Thymus (tissue), 14 donors: ENCODE measurements at places on chromosomes 11 and 22. TPM values are rescaled to one million over a fixed set of nuclear protein-coding genes. Genes with fewer than 3 reads are reported as not detected.

Gene IL17REL
- 2.4 TPM for polyA plus RNA-seq

DNA sequence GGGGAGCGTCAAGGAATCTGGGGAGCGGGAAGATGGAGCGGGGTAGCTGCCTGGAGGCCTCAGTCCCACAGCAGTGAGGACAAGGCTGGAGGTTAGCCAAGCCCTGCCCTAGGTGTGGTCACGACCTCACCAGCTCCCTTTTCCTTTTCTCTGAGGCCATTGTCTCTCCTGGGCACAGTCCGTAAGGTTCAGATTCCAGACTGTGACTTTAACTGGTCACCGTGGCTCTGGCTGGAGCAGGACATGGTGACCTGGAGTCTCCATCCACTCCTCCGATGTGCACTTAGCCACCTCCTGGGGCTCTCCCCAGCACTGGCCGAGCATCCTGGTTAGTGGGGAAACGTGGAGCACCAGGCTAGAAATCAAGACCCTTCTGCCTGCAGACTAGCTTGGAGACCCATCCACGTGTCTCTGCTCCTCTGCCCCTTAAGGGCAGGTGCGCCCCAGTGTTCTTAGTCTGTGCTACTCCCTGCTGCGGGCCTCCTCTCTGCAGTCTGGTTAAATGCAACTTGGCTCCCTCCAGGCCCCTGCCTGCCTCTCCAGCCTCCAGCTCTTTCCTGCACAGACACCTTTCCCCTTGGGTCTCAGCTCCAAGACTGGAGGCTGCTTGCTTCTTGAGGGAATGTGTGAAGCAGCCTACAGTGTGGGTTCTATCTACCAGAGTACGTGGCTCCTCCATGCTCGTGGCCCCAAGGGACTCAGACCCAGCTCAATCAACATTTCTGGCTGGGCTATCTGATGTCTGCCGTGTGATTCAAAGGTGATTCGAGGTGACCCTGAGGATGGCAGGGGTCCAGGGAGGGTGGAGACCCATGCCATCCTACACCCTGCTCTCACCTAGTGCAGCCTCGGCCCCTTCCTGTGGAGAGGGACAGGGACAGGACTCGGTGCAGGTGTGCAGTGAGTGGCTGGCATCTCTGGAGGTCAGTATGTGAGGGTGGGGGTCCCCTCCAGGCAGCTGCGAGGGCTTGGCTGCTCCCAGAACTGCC, 5.2 kb downstream of the SLC25A1 start:
- no peak for DNase-seq
- peaks cover 3% of the 10 kb centered on the region for H3K36me3 ChIP-seq
- H3K4me1 ChIP-seq: peaks cover 29% of the 10 kb centered on the region
- H3K27me3 ChIP-seq: peaks cover 26% of the 10 kb centered on the region

GRCh38 chr11:2215561-2216399, 44.2 kb upstream of the TH start:
- DNase-seq: no peak
- H3K27ac ChIP-seq: no peak overlapping the region
- H3K27me3 ChIP-seq: peaks cover 2% of the 10 kb centered on the region
- H3K36me3 ChIP-seq: no peaks in the 10 kb centered on the region

Gene RGL4
- polyA plus RNA-seq: 7.8 TPM

GRCh38 chr22:46726986-46727317, 11.1 kb downstream of the CERK start:
- no peaks in the 10 kb centered on the region for H3K27me3 ChIP-seq
- peaks cover 70% of the 10 kb centered on the region for H3K36me3 ChIP-seq
- no peak overlapping the region for H3K4me3 ChIP-seq
- no peak for DNase-seq

GRCh38 chr22:21079493-21079892, 33.7 kb downstream of the LRRC74B start:
- H3K27ac ChIP-seq: no peak overlapping the region
- H3K36me3 ChIP-seq: no peaks in the 10 kb centered on the region
- no peaks in the 10 kb centered on the region for H3K27me3 ChIP-seq

Gene DTX4
- 2.0 TPM for polyA plus RNA-seq

Gene RIMBP3B
- polyA plus RNA-seq: 0.68 TPM

Gene PIWIL4
- 10.9 TPM for polyA plus RNA-seq

GRCh38 chr11:112292785-112293407, 32.2 kb upstream of the PLET1 start:
- no peak overlapping the region for H3K27ac ChIP-seq
- no peak overlapping the region for H3K4me3 ChIP-seq
- H3K36me3 ChIP-seq: no peaks in the 10 kb centered on the region
- no peak for DNase-seq
- H3K4me1 ChIP-seq: peaks cover 22% of the 10 kb centered on the region

DNA sequence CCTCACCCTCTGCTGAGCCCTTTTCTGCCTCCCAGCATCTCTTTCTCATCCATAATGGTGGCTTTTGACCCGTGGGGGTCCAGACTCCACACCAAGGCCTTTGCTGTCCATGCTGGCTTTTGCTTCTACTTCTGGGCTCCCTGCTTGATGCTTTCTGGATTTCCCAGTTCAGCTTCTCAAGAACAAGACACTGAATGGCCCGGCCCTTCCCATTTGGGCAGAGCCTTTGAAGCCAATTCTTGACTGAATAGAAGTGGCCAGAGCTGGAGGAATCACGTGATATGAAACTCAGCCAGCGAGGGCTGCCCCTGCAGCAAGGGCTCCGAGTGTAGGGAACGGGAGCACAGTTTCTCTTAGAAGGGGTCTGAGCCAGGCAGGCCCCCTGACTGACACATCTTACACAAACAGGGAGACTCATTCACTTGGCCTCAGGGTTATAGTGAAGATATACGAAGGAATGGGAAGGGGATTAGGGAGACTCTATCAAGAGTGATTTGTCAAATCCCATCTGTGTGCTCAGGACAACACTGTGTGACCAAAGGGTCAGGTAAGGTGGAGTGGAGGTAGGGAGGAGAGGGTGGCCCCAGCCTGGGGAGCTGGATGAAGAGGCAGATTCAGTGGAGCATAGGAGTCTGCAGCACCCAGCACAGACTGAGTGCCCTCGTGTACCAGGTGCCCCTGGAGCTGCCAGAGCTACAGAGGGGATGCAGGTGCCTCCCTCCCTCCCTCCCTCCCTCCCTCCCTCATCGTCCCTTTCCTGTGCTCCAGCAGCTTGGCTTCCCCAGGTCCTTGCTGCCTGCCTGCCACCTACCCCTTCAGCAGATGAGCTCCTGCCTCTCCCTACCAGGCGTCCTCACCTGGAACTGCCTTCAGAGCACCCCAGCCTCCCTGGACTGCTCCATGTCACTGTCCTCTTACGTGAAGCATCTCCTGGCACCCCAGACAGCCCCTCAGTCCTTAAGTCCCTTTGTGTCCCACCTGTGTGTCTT, 106.0 kb downstream of the TRIM29 start:
- H3K27me3 ChIP-seq: no peaks in the 10 kb centered on the region
- no peak overlapping the region for H3K4me3 ChIP-seq
- no peaks in the 10 kb centered on the region for H3K4me1 ChIP-seq
- DNase-seq: no peak

Gene CAPN5
- polyA plus RNA-seq: 3.0 TPM

Gene OR4A16
- polyA plus RNA-seq: 0.07 TPM

Gene MS4A1
- polyA plus RNA-seq: 98.4 TPM

Gene LIF
- 0.21 TPM for polyA plus RNA-seq

Gene KCTD14
- 2.0 TPM for polyA plus RNA-seq

Gene PPARA
- polyA plus RNA-seq: 4.5 TPM

DNA sequence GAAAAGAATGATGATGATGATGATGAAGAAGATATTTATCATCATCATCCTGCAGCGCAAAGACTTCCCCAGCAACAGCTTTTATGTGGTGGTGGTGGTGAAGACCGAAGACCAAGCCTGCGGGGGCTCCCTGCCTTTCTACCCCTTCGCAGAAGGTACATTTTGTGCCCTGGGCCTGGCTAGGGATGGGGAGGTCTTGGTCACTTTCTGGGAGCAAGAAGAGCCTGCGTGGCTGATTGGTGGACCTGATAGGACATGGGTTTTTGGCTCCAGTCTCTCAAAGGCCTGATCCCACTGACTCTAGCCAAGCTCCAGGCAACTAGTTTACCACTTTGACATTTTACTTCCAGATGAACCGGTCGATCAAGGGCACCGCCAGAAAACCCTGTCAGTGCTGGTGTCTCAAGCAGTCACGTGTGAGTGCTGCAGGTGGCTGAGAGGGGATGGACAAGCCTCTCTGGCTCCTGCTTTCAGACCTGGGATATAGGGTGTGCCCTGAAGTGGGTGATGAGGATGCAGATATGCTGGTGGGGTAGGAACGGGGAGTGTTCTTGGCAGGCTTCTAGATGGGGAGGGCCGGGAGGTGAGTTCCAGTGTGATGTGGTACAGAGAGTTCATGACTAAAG, 5.3 kb downstream of the SIDT2 start:
- H3K4me3 ChIP-seq: no peak overlapping the region
- DNase-seq: no peak
- H3K27ac ChIP-seq: no peak overlapping the region
- H3K27me3 ChIP-seq: no peaks in the 10 kb centered on the region
- H3K4me1 ChIP-seq: peaks cover 19% of the 10 kb centered on the region

GRCh38 chr11:32109138-32109537, 18.3 kb downstream of the RCN1 start:
- no peak for DNase-seq
- no peak overlapping the region for H3K4me3 ChIP-seq
- no peak overlapping the region for H3K27ac ChIP-seq
- no peaks in the 10 kb centered on the region for H3K27me3 ChIP-seq
- no peaks in the 10 kb centered on the region for H3K36me3 ChIP-seq
- no peaks in the 10 kb centered on the region for H3K4me1 ChIP-seq

Gene C1QTNF4
- polyA plus RNA-seq: 2.6 TPM

Gene PHLDA2
- 2.8 TPM for polyA plus RNA-seq

Gene GGTLC2
- 0.07 TPM for polyA plus RNA-seq

- no peak overlapping the region for H3K4me3 ChIP-seq
- H3K27ac ChIP-seq: no peak overlapping the region
- no peak for DNase-seq
- H3K4me1 ChIP-seq: peaks cover 38% of the 10 kb centered on the region
- peaks cover 2% of the 10 kb centered on the region for H3K36me3 ChIP-seq
Measured at GRCh38 chr11:33698921-33699320, 1.7 kb downstream of the C11orf91 start.

GRCh38 chr11:103623933-103624332, 412.5 kb upstream of the DDI1 start:
- DNase-seq: no peak
- H3K36me3 ChIP-seq: no peaks in the 10 kb centered on the region
- H3K4me3 ChIP-seq: no peak overlapping the region

- H3K27me3 ChIP-seq: no peaks in the 10 kb centered on the region
- no peak overlapping the region for H3K4me3 ChIP-seq
- DNase-seq: no peak
- H3K27ac ChIP-seq: no peak overlapping the region
- no peaks in the 10 kb centered on the region for H3K4me1 ChIP-seq
Measured at GRCh38 chr22:28204382-28204781, 285.3 kb upstream of the PITPNB start.

GRCh38 chr11:76176463-76176862, 29.8 kb downstream of the WNT11 start:
- no peaks in the 10 kb centered on the region for H3K4me1 ChIP-seq
- H3K36me3 ChIP-seq: no peaks in the 10 kb centered on the region
- H3K4me3 ChIP-seq: no peak overlapping the region
- no peaks in the 10 kb centered on the region for H3K27me3 ChIP-seq
- no peak overlapping the region for H3K27ac ChIP-seq

Gene ARHGAP8
- 4.5 TPM for polyA plus RNA-seq

GRCh38 chr11:130858215-130858614, 58.1 kb downstream of the SNX19 start:
- no peak overlapping the region for H3K4me3 ChIP-seq
- DNase-seq: no peak
- H3K36me3 ChIP-seq: no peaks in the 10 kb centered on the region

Gene ACR
- 0.21 TPM for polyA plus RNA-seq

- no peak overlapping the region for H3K4me3 ChIP-seq
- no peaks in the 10 kb centered on the region for H3K27me3 ChIP-seq
- no peaks in the 10 kb centered on the region for H3K4me1 ChIP-seq
- no peak for DNase-seq
- no peak overlapping the region for H3K27ac ChIP-seq
Measured at GRCh38 chr11:130553306-130553705, 104.9 kb downstream of the ADAMTS15 start.

DNA sequence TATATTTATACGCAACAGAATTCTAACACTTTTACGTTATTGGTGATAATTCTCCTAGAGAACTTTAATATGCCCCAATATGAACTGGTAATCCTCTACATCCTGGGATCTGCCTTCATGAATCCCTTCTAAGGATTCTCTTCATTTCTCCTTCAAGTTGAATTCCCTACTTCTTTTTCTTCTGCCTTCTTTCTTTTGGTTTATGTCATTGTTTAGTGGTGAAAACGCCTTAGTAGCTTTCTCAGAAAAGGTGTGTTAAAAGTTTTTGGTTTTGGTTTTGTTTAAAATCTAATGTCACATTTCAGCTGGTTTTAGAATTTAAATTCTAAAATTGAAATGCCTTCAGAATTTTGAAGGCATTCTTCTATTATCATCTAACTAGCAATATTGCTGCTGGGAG, 17.7 kb upstream of the RTL6 start:
- no peaks in the 10 kb centered on the region for H3K27me3 ChIP-seq
- H3K4me3 ChIP-seq: no peak overlapping the region
- H3K36me3 ChIP-seq: no peaks in the 10 kb centered on the region
- no peak overlapping the region for H3K27ac ChIP-seq

GRCh38 chr11:114290503-114291235, 5.5 kb upstream of the NNMT start:
- no peaks in the 10 kb centered on the region for H3K36me3 ChIP-seq
- H3K27me3 ChIP-seq: no peaks in the 10 kb centered on the region
- H3K27ac ChIP-seq: no peak overlapping the region

GRCh38 chr11:85531191-85531897, 95.8 kb downstream of the DLG2 start:
- H3K4me1 ChIP-seq: no peaks in the 10 kb centered on the region
- H3K27me3 ChIP-seq: no peaks in the 10 kb centered on the region
- no peak for DNase-seq

DNA sequence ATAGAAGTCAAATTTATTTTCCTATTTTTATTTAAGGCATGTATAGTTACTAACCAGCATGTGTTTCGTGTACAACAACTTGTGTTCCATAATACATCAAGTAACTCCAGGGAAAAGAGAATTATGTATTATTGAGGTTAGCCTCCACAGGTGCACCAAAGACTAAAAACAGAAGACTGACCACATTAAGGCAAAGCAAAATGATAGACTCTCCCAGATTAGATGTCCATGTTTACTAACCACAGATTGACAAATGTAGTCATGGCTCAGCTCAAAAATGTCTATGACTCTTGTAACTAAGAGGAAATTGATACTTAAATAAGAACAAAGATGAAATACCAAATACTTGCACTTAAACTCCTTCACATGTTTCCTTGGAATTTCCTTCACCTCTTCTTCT, 238.5 kb downstream of the METTL15 start:
- no peaks in the 10 kb centered on the region for H3K27me3 ChIP-seq
- no peaks in the 10 kb centered on the region for H3K36me3 ChIP-seq
- no peak overlapping the region for H3K4me3 ChIP-seq
- H3K4me1 ChIP-seq: no peaks in the 10 kb centered on the region
- no peak overlapping the region for H3K27ac ChIP-seq

GRCh38 chr11:104738918-104739317, 159.3 kb downstream of the CASP12 start:
- no peak for DNase-seq
- no peaks in the 10 kb centered on the region for H3K36me3 ChIP-seq
- H3K4me1 ChIP-seq: no peaks in the 10 kb centered on the region
- H3K27ac ChIP-seq: no peak overlapping the region
- no peak overlapping the region for H3K4me3 ChIP-seq

Gene SHISAL1
- polyA plus RNA-seq: 0.27 TPM

- no peaks in the 10 kb centered on the region for H3K36me3 ChIP-seq
- peaks cover 15% of the 10 kb centered on the region for H3K4me1 ChIP-seq
- peaks cover 40% of the 10 kb centered on the region for H3K27me3 ChIP-seq
- H3K27ac ChIP-seq: no peak overlapping the region
Measured at GRCh38 chr22:50310031-50310722, 2.7 kb upstream of the PLXNB2 start.

Gene SHANK3
- polyA plus RNA-seq: 8.6 TPM

Gene SNU13
- 121 TPM for polyA plus RNA-seq
